ENCODE measurements at places on chromosomes 3 and 15.
A peak's percentile ranks its signal among the peaks of the same experiment; 100 is the strongest.

DNA sequence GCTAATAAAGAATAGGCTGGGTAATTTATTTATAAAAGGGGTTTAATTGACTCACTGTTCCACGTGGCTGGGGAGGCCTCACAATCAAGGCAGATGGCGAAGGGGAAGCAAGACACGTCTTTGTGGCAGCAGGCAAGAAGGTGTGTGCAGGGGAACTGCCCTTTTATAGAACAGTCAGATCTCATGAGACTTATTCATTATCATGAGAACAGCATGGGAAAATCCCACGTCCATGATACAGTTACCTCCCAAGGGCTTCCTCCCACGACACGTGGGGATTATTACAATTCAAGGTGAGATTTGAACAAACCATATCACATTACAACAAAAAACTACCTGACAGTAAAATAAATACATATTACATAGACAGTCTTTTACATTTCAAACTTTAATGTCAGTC is 414.9 kb downstream of the NAALADL2 start:
- no peak for DNase-seq

GRCh38 chr3:33430061-33430460 is 10.1 kb downstream of the UBP1 start:
- DNase-seq, result no peak

GRCh38 chr15:41231422-41232226 is 556 bp downstream of the CHP1 start:
- no peak for DNase-seq

- no peak for DNase-seq
Observed at GRCh38 chr15:35858707-35859106, 312.7 kb upstream of the DPH6 start.

DNA sequence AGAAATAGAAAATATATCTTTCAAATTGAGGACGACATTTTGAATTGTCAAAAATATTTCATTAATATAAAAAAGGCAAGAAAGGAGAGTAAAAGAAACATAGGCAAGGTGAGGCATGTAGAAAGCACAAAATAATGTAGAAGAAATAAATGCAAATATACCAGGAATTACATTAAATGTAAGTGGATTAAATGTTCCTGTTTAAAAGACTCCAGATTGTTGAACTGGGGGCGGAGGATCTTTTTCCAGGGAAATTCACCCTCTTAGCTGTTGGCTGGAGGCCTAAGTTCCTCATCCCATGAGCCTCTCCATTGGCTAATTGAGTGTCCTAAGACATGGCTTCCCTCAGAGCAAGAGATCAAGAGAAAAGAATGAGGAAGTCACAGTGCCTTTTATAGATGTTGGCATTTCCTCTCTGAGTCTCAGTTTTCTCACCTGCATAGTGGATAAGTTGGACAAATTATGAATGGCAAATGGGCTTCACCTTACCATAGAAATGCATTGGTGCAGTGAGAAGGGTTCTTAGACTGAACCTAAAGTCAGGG is 147.4 kb upstream of the SMAD3 start:
- DNase-seq, result no peak

- no peak for DNase-seq
Observed at GRCh38 chr3:30492322-30493192, 113.8 kb upstream of the TGFBR2 start.

DNA sequence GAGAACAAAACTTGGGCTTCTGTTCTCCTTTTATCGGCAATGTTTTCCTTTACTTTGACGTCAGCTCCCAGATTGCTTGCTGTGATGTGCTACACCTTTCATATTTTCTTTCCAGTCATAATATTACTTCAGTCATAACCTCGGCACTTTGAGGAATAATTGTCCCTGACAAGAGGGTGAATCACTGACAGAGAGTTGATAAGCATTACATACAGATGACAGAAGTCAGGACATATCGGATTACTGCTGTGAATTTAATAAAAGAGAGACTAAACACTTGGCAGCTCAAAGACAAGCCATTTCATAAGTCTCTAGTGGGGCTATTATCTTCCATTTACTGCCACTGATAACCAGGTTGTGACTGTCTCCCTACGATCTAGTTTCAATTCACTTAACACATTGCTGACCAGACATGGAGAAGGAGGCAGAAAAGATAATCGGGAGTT is 362.1 kb upstream of the ARRDC4 start:
- DNase-seq, result no peak

GRCh38 chr3:117735481-117736101 is 1026.0 kb downstream of the TUSC7 start:
- no peak for DNase-seq

GRCh38 chr3:150599611-150600297 is 3.4 kb upstream of the SELENOT start:
- no peak for DNase-seq

DNA sequence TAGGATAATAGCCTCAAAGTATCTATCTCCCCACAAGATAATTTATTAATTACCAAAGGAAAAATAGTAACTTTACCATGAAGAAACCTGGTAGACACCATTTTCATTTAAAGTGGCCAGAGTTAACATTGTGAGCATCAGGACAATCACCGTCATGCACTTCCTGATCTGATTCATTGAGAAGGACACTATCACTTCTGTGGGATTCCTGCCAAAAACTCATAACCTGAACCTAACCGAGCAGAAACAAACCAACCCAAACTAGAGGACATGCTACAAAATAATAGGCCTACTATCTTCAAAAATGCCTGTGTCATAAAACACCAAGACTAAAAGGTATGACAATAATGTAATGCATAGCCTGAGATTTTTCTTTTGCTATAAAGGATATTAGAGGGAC is 39.0 kb downstream of the FSIP1 start:
- no peak for DNase-seq

DNA sequence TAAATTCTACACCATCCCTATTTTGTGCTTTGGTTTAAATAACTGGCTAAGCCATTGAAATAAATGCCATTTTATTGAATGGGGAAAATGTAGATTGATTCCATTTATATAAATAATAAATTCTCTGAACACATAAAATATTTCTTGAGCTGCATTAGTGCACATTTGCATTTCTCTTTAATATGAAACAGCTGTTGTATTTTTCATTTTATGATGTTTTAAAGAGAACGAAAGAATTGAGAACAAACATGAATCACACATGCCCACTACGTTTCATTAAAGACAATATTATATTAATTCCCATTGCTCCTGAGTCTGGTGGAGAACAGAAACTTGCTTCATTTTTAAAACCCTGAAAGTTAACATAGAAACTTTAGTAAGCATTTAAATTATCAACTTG is 235.7 kb upstream of the CFAP20DC start:
- no peak for DNase-seq

- DNase-seq, result no peak
Observed at GRCh38 chr15:59443341-59444072, 5.5 kb downstream of the FAM81A start.

GRCh38 chr3:126259411-126260391 is 79.3 kb upstream of the ALDH1L1 start:
- DNase-seq, result no peak

GRCh38 chr3:159829539-159830227 is 159.0 kb upstream of the IL12A start:
- DNase-seq, result no peak

GRCh38 chr3:127150513-127151250 is 42.2 kb upstream of the PRR23E start:
- no peak for DNase-seq

DNA sequence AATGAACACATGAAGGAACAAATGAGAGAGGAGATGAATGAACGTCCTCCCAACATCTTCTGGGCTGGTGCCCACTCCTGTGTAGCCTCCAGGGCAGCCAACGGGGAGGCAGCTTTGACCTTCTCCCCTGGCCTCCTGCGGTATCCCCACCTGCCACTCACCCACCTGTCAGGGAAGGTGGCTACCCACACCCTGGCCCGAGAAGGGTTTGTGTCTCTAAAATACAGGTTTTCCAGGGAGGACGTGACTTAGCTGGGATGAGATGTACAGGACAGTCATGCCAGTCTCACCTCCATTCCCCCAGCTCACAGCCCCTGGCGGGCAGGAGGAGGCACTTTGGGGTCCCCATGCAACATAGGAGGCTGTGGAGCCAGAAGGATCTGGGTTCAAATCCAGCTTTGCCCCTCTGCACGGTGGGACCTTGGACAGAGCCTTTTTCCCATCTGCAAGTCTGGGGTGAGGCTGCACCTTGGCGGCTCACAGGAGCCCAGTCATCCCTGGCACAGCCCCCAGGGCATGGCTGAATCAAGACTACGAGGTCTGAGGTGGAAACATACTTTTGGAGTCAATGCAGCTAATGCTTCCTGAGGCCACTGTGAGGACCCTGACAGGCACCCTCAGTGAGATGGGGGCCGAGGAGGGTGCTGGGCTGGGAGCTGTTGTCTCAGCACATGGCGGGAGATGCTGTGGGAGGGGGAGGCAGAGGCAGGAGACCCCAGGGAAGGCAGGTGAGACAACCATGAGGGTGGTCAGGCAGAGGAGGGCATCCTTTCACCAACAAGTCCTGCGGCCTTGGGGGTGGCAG is 11.1 kb upstream of the PLXND1 start:
- DNase-seq, result no peak

DNA sequence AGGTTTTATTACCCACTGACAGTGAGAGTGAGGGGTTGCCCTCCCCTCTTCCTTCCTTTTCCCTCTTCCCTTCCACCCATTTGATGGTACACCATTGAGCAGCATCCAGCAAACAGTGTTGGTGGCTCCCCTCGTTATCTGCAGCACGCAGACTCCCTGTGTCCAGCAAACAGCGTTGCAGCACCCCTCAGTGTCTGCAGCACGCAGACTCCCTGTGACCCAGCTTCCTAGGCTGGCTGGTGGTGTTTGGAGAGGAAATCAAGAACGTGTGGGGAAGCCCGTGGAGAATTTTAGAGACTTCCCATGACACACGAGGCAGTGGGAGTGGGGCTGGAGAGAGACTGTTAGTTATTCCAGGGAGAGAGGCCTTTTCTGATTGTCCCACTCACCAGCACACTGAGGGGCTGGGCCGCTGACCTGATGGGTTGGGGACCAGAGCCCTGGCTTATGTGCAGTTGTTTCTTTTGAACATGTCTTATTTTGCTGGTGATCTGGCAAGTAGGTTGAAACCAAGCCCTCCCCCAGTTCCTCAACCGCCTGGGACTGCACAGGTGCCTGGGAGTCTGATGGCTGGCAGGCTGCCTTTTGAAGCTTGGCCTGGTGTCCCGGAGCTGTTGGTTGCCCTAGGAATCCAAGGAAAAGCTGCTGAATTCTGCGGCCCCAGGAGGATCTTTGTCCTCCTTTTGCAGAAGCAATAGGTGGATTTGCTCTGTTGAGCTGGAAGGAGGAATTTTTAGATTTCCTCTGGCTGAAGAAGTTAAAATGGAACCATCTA is 19.0 kb downstream of the APBA2 start:
- no peak for DNase-seq

- DNase-seq, result no peak
Observed at GRCh38 chr15:67178569-67179210, 75.8 kb downstream of the AAGAB start.

DNA sequence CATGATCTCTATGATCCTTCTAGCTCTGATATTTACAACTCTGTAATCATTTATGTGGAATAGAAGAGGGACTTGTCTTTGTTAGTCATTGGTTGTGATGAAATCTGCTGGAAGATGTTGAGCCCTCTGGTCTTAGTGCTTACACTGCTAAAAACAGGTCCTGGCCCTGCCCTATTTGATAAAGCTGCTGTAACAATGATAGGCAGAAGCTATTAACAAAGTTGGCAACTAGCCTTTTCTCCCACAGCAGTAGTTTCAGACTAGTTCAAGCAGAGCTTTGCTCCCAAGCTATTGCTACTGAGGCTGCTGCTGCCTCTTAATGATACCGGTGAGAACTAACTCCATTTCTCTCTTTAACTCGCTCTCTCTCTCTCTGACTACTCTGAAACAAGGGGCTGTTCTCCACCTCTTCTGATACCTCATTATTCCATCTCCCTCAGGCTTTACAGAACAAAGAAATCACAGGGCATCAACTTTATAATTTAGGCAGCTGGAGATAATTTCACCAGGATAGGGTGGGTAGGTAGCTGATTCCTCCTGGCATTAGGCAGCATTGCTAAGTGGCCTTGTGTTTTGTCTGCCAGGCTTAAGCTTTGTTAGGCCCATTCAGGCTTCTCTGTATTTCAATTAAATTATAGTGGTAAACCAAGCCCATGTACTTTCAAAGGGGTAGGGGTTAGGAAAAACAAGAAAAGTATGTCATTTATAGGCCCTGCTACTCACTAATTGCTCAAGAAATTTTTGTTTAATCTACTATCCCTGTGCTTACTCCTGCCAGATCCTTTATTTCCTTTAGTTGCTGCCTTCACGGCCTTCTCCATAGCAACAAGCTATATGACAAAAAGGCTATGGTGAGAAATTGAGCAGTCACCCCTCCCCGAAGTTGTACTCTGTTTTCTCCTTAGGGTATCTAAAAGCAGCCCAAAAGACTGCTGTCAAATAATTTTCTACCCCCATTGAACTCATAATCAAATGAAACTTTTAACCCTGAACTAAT is 139.6 kb downstream of the RBPMS2 start:
- no peak for DNase-seq

DNA sequence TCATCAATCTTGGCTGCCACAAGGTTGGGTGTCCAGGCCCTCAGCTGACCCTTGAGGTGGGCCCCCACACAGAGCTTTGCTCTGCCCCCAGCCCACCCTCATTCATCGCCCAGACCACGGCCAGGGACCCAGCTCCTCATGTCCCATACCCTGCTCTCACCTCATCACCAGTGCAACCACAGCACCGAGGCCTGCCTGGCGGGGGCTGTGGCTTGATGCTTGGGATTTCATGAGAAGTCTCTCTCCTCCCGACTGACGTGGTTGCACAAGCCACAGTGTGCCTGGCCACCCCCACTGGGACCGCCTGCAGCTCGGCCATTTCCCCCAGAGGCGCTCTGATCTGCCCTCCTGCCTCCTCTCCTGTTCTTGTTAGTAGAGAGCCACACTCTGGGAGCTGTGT is 45.4 kb upstream of the MTMR10 start:
- DNase-seq, result no peak

- no peak for DNase-seq
Observed at GRCh38 chr15:23095796-23096195, 40.8 kb downstream of the GOLGA6L1 start.

GRCh38 chr15:78103406-78104118 is 11.2 kb downstream of the SH2D7 start:
- peak; percentile 42 for DNase-seq

DNA sequence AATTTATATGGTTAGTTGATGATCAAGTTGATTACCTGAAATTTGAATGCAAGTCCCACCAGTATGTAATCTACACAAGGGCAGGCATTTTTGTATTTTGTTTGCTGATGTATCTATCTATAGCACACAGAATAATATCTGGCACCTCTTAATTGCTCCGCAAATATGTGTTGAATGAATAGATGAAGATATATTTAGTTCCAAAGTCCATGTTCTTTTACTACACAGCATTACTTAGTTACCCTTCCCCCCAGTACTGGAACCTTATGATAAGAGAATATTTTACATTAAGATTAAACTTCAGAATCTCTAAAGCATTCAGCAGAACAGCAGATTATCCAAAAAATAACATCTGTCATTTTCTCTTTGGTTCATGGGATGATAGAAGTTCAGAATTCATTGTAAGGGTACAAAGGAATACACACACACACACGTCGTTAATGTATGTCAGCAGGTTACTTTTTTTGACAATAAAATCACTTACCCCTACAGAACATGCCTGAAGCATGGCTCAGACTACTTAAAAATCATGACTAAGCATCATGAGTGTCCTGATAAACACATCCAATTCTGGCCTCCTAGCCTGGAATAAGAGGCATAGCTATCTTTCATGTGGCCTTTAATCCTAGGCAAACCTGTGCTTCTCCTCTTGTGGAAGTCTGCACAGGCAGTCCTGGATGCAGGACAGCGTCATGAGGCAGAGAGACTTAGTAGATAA is 148.9 kb upstream of the TBC1D5 start:
- DNase-seq, result no peak

- no peak for DNase-seq
Observed at GRCh38 chr3:121654493-121655385, 6.0 kb downstream of the HCLS1 start.

- no peak for DNase-seq
Observed at GRCh38 chr3:126402666-126403302, 8.1 kb downstream of the CFAP100 start.

Data from stimulated activated CD4-positive, alpha-beta T cell treated with anti-CD3 and anti-CD28 coated beads, Interleukin-12 subunit alpha, Interleukin-12 subunit beta, amount 100 ng/mL, for 24 hours (primary cell).